Placental pericyte (primary cell): ENCODE measurements at places on chromosomes 6 and 20. TPM values are rescaled to one million over a fixed set of nuclear protein-coding genes. Genes with fewer than 3 reads are reported as not detected.

The EYA2 gene
- total RNA-seq, result 0.22 and 0.57 TPM in 2 replicates

The LCA5 gene
- total RNA-seq, result 2.4 and 4.2 TPM in 2 replicates

The BPIFA1 gene
- not detected in 2 replicates for total RNA-seq

The C6orf47 gene
- 17.1 and 25.5 TPM in 2 replicates for total RNA-seq

The ADRM1 gene
- total RNA-seq, result 174 and 247 TPM in 2 replicates

The ZSCAN16 gene
- 1.7 and 2.2 TPM in 2 replicates for total RNA-seq

The TSPYL4 gene
- total RNA-seq, result 6.8 and 20.3 TPM in 2 replicates

The COL9A1 gene
- total RNA-seq, result not detected in 2 replicates

The DSP gene
- 0.22 and 10.0 TPM in 2 replicates for total RNA-seq

The SLC22A23 gene
- 0.88 and 2.4 TPM in 2 replicates for total RNA-seq

The EHMT2 gene
- 35.0 and 51.1 TPM in 2 replicates for total RNA-seq

The PRKN gene
- total RNA-seq, result 0.72 TPM in 1 of 2 replicates, not detected in the other

The TSBP1 gene
- not detected in 2 replicates for total RNA-seq

The HSPA12B gene
- under 0.01 TPM in 1 of 2 replicates, not detected in the other for total RNA-seq

The MLN gene
- total RNA-seq, result not detected in 2 replicates

The ECT2L gene
- total RNA-seq, result not detected in 2 replicates

The NRM gene
- total RNA-seq, result 2.2 and 7.3 TPM in 2 replicates

The GABRR1 gene
- not detected in 2 replicates for total RNA-seq

The CD24 gene
- total RNA-seq, result 4.9 TPM in 1 of 2 replicates, not detected in the other

The RRAGD gene
- total RNA-seq, result 0.22 and 1.4 TPM in 2 replicates

The ENPP3 gene
- under 0.01 and 0.29 TPM in 2 replicates for total RNA-seq
